ENCODE measurements at places on chromosomes 16 and 17.

- DNase-seq = no peak
Observed at GRCh38 chr16:65781855-65782254, 584.6 kb upstream of the CDH5 start.

GRCh38 chr17:78838574-78839005 lies 2.0 kb downstream of the USP36 start:
- DNase-seq = no peak

- no peak for DNase-seq
Observed at GRCh38 chr17:16352303-16352666, 984 bp downstream of the CENPV start.

DNA sequence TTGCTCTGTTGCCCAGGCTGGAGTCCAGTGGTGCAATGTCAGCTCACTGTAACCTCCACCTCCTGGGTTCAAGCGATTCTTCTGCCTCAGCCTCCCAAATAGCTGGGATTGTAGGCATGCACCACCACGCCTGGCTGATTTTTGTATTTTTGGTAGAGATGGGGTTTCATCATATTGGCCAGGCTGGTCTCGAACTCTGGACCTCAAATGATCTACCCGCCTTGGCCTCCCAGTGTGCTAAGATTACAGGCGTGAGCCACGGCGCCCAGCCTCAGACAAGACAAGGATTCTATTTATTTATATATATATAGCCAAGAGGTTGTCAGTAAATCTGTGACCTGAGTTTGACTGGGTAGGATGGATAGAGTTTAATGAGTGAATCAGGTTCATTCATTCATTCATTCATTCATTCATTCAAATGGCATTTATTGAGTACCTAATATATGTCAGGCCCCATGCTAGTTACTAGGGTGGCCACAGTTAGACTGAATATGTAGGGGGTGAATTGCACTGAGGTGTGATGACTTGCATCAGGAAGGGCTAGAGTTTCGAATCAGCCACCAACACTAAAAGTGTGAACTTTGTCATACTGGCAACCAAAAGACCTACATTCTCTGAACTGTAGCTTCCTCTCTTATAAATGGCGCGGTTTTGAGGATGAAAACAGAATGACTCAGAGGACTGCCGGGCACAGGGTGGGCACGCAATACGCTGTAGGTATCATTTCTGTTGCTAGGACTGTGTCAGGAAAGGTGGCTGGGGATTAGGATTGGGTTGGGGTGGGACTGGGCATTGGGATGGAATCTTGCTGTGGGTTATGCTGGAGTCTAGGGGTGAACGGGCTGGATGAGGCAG lies 37.8 kb downstream of the ITGAE start:
- no peak for DNase-seq

DNA sequence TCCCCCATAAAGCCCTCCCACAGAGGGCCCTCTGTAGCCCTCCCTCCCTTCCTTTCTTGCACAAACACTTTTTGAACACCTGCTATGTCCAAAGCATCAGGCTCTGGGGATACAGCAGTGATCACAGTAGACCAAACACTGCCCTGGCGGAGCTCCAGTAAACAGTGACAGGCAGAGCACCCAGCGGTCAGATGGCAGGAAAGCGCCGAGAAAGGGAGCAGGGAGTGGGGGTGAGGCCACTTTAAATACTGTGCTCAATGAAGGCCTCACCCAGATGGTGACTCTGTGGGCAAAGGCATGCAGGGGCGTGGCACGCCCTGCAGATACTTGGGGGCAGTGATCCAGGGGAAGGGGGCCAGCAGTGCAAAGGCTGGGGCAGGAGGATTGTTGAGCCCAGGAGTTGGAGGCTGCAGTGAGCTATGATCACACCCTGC lies 7.6 kb downstream of the PRR29 start:
- DNase-seq = no peak

- DNase-seq = no peak
Observed at GRCh38 chr16:48870141-48870540, 260.2 kb upstream of the N4BP1 start.

DNA sequence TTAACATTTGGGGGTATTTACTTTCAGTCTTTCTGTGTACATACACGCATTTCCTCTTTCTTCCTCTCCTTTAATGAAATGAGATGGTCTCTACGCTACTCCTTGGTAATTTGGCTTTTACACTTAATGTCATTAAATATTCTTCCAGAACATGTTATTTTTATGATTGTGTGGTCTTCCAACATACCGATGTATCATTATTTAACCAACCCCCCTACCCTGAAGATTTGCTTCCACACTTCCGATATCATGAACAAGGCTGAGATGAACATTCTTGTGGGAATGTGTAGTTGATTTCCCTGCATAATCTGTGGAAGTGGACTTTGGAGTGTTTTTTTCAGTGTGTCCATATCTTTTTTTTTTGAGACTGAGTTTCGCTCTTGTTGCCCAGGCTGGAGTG lies 2.3 kb upstream of the PGS1 start:
- no peak for DNase-seq

GRCh38 chr17:34235389-34236028 lies 19.6 kb upstream of the CCL2 start:
- no peak for DNase-seq

GRCh38 chr17:48841395-48841831 lies 10.6 kb downstream of the CALCOCO2 start:
- peak; percentile 24 for DNase-seq

GRCh38 chr16:648071-648780 lies 939 bp upstream of the WDR90 start:
- DNase-seq = no peak

DNA sequence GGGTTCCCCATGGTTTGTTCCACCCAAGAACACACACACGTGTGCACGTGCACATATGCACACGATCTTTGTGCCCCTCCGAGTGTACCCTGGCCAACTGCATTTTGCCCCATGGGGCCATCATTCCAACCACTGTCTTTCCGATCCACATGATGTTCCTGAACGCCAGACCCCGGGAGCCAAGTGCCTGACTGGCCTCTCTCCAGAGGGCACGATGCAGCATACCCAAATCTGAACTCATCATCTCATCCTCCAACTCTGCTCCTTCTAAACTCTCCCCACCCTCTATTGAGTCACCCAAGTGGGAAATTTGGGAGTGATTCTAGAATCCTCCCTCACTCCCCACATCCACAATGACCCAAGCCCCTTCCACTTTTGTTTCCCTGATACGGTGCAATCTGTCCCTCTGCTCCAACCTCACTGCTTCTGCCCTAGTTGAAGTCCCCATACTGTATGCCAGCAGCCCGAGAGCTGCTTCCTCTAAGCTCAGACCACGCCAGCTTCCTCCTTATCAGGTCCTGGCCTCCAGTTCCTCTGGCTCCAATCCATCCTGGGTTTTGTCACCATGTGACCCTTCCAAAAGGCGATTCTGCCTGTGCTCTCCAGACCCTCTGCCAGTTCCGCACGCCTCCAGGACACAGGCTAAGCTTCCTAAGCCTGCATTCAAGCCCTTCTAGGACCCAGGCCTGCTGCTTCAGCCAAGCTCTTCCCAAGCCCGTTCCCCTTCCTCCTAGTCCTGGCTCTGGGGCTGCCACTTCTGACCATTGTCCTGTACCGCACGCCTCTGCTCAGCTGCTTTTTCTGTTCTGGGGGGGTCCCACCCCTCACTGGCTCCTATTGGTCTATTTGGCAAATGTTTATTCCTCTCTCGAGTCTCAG lies 10.1 kb upstream of the TMEM208 start:
- no peak for DNase-seq

GRCh38 chr17:64788286-64789060 lies 126.4 kb upstream of the SMURF2 start:
- no peak for DNase-seq
